ENCODE measurements at places on chromosomes 5 and 9.

DNA sequence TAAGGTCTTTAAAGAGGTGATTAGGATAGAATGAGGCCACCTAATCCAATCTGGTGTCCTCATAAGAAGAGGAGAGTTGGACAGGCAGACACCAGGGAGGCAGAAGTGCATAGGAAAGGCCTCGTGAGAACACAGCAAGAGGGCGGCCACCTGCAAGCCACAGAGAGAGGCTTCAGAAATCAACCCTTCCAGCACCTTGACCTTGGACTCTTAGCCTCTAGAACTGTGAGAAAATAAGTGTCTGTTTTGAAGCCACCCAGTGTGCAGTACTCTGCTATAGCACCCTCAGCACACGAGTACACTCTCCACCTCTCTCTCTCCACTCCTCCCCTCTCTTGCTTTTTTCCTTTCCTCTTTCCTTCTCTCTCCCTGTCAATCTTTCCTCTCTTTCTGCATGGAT is 26.8 kb downstream of the NIPAL4 start:
- no peak for DNase-seq

GRCh38 chr5:177320879-177321278 is 9.2 kb upstream of the MXD3 start:
- DNase-seq: peak; percentile 71

- DNase-seq: no peak
Measured at GRCh38 chr9:22141908-22142307, 132.8 kb upstream of the CDKN2B start.

GRCh38 chr5:56054666-56055065 is 59.9 kb upstream of the IL6ST start:
- no peak for DNase-seq

- peak; percentile 51 for DNase-seq
Measured at GRCh38 chr5:172707285-172708182, 63.5 kb downstream of the DUSP1 start.

- no peak for DNase-seq
Measured at GRCh38 chr5:132469380-132470009, 21.1 kb downstream of the IRF1 start.

GRCh38 chr5:140267559-140268018 is 35.3 kb downstream of the PFDN1 start:
- DNase-seq: no peak

GRCh38 chr9:116800885-116801284 is 113.8 kb downstream of the TRIM32 start:
- no peak for DNase-seq

- no peak for DNase-seq
Measured at GRCh38 chr5:109936996-109937395, 247.3 kb downstream of the MAN2A1 start.

GRCh38 chr5:36944607-36945225 is 68.1 kb downstream of the NIPBL start:
- DNase-seq: peak; percentile 69

DNA sequence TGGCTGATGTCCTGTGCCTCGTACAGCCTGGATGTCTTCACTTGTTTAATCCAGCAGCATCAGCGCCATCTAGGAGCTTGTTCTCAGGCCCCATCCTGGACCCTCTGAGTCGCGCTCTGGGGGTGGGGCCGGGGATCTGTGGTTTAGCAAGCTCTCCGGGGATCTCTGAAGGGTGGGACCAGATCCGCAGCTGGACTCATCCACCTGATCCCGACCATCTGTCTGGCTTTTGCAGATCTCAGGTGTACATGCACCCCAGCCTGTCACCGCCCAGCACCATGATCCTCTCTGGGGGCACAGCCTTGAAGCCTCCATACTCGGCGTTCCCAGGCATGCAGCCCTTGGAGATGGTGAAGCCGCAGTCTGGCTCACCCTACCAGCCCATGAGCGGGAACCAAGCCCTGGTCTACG is 15.1 kb upstream of the POMT1 start:
- no peak for DNase-seq

- no peak for DNase-seq
Measured at GRCh38 chr9:116154334-116154975, 864 bp downstream of the PAPPA start.

GRCh38 chr9:35791297-35791921 is at the start of gene NPR2:
NPR2 (plus strand) TSS chr9:35791591; CDS start chr9:35792409, 818 bp downstream.
- no peak for DNase-seq

DNA sequence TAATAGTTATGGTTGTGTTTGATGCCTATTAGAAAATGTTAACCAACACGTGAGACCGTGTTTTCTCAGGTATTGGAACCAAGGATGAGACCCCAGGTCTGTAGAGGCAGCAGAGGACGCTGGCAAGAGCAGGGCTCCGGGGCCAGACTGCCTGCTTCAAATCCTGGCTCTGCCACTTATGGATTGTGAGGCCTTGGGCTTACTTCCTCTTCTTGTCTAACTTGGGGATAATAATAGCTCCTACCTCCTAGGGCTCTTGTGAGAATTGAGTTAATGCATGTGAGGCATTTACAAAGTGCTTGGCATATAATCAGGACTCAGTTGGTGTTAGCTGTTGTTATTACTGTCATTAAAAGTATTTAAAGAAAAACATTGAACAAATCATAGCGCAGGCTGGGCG is 85.5 kb upstream of the PITX1 start:
- DNase-seq: peak; percentile 41

GRCh38 chr9:36744678-36745077 is 172.0 kb downstream of the MELK start:
- DNase-seq: no peak

- DNase-seq: peak; percentile 17
Measured at GRCh38 chr5:53779541-53779981, 219.1 kb downstream of the NDUFS4 start.

DNA sequence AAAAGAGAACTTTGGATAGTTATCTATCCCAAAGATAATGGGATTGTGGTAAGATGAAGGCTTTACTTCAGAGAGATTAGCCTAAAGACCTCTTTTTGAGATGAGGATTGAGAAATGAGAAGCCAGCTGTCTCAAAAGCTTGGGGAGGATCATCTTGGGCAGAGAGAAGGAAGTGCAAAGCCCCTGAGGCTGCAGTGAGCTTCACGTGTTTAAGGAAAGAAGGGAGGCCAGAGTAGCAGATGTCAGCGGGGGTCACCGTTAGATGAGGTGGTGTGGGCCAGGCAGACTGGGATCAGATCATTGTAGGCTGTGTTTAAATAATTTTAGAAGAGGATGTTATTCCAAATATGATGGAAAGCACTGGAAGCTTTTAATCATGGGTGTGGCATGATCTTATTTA is 270.1 kb downstream of the ARHGEF28 start:
- no peak for DNase-seq

DNA sequence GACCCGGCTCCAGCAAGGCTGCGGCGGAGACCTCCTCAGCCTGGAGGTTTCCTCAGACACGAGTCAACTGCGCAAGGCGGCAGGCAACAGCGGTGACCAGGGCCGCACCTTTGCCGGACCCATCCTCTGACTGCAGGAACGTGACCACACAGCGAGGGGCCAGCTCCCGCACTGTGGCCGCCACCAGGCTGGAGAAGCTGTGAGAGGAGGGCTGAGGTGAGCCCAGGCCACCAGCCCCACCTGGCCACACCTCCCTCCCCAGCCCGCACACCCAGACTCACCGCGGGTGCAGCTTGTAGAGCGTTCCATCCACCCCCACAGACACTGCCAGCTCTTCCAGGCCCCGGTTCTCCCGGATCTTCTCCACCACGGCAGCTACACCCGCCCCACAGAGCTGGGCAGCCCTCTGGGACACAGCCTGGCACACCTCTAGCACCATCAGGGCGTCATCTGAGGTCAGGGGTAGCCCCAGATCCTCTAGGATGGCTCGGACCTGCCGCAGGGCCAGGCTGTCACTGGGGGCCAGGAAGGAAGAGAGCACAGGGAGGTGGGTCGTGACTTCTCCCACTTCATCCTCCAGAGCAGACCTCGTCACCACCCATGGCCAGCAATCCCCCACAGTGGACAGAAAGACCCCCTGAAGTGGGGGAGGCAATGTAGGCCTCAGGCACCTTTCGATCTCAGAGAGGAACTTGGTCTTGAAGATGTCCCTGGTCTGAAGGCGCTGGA is 18.0 kb downstream of the HK3 start:
- no peak for DNase-seq

DNA sequence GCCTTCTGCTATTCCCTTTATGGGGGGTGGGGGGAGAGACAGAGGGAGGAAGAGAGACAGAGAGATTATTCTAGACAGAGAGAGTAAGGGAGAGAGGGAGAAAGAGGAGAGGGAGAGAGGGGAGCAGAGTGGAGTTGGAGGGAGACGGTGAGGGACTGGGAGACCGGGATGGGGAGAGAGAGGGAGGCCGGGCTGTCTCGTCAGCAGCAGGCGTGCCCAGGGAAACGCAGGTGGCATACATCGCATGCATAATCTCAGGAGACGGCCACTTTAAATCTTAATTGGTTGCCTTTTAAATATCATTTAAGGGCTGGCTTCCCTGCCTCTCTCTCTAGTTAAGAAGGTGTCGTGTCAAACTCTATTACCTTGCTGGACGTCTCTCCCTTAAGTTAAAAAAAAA is 8.4 kb downstream of the IRX4 start:
- no peak for DNase-seq

DNA sequence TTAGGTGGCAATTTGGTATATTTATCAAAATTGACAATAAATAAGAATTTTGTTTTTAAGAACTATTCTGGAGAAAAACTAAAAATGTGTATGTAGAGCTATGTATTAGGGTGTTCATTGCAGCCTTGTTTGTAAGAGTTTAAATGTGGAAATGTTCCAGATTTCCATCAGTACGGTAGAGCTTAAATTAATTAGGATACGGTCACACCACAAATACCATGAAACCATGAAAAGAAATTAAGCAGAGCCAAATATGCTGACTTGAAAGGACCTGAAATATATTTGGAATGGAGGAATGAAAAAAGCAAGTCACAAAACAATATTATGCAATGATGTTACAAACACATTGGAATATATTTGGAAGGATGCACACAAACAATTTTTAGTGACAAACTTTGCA is 64.6 kb downstream of the ACTBL2 start:
- no peak for DNase-seq

- DNase-seq: no peak
Measured at GRCh38 chr5:39657943-39658342, 233.2 kb upstream of the DAB2 start.

- no peak for DNase-seq
Measured at GRCh38 chr5:51027271-51027670, 356.0 kb upstream of the ISL1 start.

DNA sequence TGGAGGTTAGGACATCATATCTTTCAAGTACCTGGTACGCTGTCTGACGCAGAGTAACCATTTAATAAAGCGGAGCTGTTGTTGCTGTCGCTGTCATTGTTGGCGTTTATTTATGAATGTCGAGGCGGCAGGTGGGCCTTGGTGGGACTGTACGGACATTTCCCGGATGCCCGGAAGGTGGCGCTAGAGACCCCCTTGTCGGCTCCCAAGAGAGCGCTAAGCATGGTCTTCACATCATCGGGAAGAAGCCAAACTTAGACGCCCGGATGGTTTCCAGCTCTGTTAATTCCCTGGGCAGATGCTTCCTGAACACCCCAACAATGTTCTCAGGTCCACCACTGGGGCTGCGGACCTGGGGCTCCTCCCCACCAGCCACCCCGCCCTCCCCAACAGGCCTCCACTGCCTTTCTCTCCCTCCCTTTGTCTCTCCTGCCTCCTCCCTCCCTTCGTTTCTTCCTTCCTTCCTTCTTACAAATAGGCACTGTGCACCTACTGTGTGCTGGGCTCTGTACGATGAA is 54.1 kb downstream of the DUSP1 start:
- peak; percentile 82 for DNase-seq

- DNase-seq: peak; percentile 61
Measured at GRCh38 chr9:121285835-121286687, 18.1 kb downstream of the GSN start.

GRCh38 chr9:93343663-93344062 is 107.8 kb upstream of the FAM120A start:
- no peak for DNase-seq

- no peak for DNase-seq
Measured at GRCh38 chr5:34021334-34021733, 13.5 kb upstream of the AMACR start.

DNA sequence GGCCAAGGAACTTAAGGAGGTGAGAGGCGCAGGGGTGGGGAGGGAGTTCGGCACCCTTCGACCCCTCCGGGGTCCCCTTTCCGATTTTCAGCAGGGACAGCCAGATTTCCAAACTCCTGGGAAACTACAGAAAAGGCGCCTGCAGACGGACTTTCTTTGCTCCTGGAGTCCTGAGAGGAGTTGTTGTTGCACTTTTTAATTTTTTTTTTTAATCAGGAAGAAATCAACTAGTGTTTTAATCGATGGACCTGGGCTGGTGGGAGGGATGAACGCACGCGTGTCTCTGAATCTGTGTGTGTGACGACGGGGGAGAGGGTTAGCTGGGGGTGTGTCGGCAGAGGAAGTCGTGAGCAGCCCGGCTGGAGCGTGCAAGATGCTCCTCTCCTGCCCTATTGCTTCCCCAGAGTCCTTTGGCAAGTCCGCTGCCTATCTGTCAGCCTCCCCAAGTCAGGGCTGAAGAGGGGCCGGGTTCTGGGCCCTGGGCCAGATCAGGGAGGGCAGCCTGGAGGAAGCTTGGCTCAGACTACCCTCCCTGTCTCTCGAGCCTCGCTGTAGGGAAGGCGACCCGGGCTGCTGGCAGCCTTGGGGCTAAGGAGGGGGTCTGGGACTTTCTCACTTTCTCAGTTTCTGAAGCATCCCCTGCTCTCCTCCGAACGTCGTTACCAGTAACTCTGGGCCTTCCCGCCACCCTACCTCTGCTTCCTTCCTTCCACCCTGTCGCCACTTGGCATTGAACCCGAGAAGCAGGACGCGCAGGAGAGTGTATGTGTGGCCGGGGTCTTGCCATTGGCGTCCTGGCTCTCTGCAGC is 731 bp downstream of the PRR16 start:
- DNase-seq: peak; percentile 54

- DNase-seq: no peak
Measured at GRCh38 chr5:168292786-168293696, 1.6 kb downstream of the WWC1 start.

DNA sequence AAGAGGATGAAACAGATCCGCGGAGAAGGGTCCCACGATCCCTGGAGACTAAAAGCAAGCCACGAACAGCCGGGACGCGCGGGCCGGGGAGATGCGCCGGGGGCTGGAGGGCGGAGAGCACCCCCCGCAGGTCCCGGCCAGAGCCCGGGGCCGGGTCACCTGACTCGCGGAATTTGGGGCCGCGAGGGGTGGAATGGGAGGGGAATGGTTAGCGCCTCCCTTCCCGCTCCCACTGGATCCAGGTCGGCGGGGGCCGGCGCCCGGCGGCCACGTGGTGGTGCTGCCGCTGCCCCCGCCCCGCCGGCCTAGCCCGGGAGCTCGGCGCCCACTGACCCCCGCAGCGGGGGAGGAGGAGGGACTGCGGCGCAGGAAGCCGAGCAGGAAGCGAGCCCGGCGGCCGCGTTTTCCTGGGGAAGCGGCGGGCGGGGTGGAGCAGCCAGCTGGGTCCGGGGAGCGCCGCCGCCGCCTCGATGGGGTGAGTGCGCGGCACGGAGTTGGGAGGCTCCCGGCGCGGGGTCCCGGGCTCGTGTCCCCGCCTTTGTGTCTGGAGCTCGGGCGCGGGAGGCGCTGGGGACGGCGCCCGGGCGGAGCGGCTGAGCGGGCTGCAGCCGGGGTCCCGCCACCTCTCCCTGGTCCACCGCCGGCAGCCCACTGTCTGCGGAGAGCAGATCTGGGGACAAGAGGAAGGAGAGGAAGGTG is at the start of gene RAI14:
Gene RAI14 (plus strand): TSS at position 328 of the 699 bp plus-strand sequence. CDS start 30,592 bp downstream, outside the sequence.
- DNase-seq: peak; percentile 72

GRCh38 chr9:110065532-110065931 is 142.4 kb downstream of the C9orf152 start:
- peak; percentile 88 for DNase-seq

- DNase-seq: no peak
Measured at GRCh38 chr5:136207631-136208030, 14.7 kb upstream of the SMIM32 start.

GRCh38 chr9:118975736-118976135 is 393.5 kb downstream of the BRINP1 start:
- DNase-seq: no peak

GRCh38 chr9:6959270-6960000 is 201.7 kb downstream of the KDM4C start:
- DNase-seq: no peak

Data from suppressor macrophage treated with lipopolysaccharide for 1 hour (primary cell).